ENCODE measurements at places on chromosomes 12 and 14.

GRCh38 chr12:63814146-63814772 lies 30.2 kb upstream of the SRGAP1 start:
- DNase-seq: no peak

DNA sequence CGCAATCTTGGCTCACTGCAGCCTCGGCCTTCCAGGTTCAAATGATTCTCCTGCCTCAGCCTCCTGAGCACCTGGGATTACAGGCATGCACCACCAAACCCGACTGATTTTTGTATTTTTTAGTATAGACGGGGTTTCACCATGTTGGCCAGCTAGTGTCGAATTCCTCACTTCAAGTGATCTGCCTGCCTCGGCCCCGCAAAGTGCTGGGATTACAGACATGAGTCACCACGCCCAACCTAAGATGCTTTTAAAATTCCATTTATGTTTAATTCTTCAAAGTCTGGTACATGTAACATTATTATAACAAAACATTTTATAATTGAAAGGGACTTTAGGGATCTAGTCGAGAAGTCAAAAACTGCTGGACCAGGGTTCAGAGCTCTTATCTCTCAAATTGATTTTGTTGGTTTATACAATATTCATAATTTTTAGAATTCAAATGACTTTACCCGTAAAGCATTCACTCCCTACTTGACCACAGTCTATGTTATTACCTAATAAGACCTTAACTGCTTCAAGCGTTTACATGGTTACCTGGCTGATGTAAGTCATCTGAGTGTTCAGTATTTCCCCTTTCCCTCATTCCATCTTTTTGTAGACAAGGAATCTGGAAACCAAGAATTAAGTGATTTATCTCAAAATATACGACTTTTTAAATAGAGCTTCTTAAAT lies 28.2 kb downstream of the RAP1B start:
- no peak for DNase-seq

DNA sequence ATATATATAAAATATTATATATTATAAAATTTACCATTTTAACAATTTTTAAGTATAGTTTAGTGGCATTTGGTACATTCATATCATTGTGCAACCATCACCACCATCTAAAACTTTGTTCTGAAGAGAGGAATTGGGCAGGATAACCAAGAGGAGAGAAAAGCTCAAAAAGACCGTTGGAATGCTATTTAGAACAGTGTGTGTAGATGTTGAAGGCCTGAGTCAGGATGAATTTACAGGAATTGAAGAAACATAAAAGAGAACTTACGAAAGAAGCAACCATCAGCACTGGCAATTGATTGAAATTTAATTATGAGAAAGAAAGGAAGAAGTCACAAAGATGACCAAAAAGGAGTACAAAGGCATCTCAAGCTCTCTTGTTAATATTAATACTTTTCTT lies 196.9 kb upstream of the PWP1 start:
- no peak for DNase-seq

DNA sequence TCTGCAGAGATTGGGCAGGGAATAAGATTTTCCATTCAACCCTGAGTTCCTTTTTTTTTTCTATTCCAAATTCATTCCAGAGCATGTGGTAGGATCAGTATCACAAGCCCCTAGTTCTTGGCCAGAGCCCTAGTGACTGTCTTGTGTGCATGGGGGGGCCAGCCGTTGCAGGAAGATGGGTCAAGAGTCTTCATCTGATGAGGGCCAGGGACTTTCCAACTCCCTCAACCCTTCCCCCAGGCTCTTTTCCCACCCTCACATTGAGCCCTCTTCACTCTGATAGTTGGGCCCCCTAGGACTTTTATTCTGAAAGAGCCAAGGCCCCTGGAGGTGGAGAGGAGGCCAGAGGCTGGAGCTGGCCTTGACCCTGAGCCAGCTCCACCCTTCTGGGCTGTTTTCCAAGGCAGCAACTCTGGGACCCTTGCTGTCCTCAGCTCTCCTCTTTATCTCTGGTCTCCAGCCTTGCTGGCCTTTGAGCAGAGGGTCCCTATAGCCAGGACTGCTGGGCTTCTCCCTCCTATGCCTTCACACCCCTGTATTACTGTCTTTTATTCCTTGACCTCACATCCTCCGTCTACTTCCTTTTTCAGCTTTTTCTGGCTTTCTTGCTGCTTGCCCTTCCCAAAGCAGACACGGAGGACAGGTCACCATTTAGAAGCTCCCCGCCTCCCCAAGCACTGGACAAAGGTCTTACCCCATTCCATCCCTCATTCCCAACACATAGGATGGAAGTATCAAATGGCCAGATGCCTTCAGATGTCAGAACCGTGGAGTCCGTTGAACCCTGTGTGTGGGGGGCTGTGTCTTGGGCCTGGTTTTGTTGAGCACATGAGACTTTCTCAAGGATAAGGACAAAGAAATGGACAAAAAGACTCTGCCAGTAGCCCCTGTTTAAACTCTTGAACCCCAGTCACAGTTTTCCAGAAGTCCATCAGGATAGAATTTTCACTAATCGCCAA lies 5.6 kb downstream of the RBP5 start:
- no peak for DNase-seq

GRCh38 chr12:86723326-86723725 lies 467.1 kb upstream of the MGAT4C start:
- DNase-seq: no peak

DNA sequence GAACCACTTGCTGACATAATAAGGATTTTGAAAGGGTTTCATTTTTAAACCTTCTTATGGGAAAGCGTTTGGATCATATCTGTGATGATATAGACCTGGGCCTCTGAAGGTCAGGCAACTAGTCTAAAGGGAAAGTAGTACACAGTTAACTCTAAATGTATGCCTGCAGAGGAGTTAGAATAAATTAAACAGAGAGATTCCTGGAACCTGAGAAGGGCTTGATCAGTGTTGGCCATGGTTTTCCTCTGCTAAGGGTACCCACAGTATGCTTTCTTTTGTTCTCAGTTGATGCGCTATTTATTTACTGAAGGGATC lies 14.4 kb upstream of the POLR3B start:
- no peak for DNase-seq

DNA sequence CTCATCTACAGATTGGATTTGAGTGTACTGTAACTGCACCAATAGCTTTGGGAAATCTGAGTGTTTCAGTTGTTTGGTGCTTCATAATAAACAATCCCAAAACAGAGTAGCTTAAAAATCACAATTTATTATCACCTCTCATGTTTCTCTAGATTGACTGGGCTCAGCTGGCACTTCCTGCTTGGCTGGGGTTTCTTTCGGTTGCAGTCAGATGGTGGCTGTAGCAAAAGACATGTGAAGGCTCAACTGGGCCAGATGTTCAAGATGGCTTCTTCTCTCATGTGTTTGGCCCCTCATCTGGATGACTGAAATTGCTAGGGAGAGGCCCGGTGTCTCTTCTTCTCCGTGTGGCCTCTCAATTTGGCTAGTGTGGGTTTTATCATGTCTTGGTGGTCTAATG lies 12.1 kb upstream of the BMP4 start:
- DNase-seq: no peak

DNA sequence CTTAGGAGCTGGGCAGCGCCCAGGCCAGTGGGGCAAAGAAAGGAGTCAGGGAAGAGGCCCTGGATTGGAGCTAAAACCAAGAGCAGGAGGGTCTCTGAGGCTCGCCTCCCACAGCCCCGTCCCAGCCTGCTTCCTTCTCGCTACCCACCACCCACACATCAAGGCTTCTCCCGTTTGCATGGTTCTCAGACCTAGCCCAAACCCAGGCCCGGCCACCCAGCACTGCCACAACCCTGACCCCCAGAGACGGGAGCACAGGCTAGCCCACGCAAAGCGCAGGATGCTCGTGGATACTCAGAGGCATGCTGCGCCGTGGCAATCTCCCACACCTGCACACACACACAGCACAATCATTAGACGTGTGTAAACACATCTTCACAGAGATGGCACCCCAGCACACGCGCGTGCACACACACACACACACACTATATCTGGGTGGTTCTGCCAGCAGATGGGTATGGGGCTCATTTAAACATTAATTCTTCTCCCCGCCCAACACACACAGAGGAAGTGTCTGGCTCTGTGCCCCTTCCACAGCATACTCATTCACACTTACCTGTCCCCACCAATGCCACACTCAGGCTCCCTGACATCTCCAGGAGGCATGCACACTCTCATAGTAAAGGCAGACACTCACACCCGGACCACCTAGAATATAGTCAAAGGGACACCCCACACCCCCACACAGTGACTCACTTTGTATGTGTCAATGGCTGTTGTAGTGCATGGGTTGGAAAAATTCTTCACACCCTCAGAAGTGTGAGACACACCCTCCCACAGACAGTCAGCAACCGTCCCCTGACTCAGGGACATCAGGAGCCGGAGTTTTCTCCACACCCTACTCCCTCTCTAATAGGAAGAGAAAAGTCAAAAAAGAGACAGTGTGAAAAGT lies 1.1 kb downstream of the CARMIL3 start:
- peak; percentile 37 for DNase-seq

DNA sequence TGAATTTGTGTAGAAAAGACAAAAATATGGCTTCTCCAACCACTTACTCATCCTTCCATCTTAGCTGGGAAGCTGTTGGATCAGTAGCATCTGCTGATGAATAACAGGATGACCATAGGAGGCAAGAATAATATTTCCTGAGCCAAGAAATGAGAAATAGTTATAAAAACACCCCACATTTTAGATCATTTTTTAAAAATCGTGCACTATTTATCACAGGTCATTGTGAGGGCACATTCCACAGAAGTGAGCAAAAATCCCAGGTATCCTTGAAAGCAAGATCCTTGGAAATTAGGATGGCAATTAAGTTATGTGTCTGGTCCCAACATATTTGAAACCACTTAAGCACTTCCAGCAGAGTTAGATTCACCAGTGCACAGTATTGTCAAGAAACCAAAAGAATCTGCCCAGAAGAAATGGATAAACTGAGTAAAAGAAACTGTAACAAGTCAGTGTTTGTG lies 8.4 kb downstream of the FAR2 start:
- no peak for DNase-seq

DNA sequence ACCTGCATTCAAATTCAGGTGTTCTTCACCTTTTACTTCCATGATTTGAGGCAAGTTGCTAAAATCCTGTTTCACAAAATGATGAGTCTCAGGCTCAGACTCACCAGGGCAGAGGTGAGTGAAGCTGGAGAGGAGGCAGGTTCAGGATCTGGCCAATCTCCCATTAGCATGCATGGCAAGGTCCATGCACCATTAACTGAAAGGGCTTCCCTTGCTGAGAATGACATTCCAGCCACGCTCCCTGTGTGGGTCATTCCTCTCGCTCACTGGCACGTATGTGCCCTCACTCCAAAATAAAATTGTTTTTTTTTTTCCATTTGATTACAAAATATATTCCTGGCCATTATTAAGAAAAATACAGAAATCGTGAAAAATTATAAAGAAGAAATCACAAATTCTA lies 257.6 kb downstream of the C12orf75 start:
- no peak for DNase-seq

GRCh38 chr12:21507849-21508248 lies 6.3 kb downstream of the GOLT1B start:
- no peak for DNase-seq

- DNase-seq: no peak
Observed at GRCh38 chr14:81153187-81153586, 67.6 kb downstream of the GTF2A1 start.

DNA sequence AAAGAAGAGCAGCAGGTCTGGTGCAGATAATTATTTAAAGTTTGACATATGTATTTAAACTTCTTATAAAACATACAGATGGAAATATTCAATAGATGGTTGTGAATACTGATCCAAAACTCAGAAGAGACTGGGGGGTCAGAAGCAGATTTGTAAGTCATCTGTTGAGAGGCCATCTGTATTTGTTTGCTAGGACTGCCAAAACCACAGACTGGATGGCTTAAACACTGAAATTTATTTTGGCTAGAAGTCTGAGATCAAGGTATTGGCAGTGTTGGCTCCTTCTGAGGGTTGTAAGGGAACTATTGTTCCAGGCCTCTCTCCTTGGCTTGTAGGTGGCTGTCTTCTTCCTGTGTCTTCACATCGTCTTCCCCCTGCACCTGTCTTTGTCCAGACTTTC lies 153.9 kb downstream of the LRRK2 start:
- DNase-seq: no peak

DNA sequence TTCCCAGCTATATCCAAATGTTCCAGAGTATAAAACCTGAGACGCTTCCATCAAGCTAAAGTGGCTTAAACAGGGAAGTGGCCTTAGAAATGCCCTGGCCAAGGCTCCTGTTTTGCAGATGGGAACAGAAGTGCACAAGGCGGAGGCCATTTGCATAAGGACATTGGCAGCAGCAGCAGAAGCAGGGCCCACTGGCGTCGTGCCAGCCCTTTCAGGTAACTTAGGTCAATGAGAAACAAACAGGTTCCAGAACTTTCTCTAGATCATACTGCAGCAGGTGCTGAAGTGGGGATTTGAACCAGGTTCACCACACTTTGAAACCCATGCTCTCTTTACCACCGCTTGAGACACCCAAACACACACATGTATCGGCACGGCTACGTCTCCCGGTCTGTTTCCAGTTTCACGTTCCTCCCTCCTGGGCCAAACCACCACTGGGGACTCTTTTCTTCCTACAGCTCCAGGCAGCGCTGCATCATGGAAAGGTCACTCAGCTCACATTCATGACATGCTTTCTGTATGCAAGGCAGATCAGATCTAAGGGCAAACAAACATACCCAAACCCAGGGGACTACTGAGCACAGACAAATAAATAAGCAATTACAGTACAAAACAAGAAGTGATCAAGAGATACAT lies 46.0 kb upstream of the PLEKHG6 start:
- no peak for DNase-seq

DNA sequence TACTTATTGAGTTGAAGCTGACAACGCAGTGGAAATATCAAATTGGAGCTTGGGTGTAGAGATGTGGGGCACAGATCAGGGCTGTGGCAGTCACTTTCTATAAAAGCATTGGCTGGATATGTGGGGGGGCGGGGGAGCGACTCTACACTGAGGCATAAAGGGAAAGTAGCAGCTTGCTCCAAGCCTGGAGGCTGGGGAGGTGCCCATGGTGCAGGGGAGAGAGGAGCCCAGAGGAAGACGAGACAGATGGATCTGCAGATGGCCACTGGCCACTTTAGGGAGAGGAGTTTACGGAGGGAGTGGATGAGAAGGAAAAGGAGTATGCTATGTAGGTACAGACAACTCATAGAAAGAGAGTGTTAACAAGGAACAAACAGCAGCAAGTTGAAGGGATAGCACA lies 13.5 kb upstream of the NGB start:
- no peak for DNase-seq

- no peak for DNase-seq
Observed at GRCh38 chr12:104998423-104999346, 12.6 kb downstream of the NOPCHAP1 start.

DNA sequence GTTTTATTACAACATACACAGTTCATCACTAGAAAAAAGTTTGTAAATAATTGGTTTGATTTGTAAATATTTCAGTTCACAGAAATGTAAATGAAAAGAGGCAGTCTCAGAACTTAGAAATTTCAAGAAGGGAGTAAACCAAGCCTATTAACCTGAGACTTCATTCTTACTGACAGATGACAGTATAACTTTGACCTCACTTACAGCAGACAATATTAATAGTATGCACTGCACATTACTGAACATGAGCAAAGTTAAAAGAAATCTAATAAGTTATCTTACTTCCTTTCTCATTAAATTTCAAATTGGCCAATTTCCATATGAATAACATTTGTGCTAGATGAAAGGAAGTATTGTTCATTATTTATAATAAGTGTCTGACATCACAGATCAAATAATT lies 235.8 kb downstream of the SLC6A15 start:
- no peak for DNase-seq
